ENCODE measurements at places on chromosomes 7 and 10.

- no peak for DNase-seq
Measured at GRCh38 chr10:12907656-12908055, 93.9 kb downstream of the CCDC3 start.

DNA sequence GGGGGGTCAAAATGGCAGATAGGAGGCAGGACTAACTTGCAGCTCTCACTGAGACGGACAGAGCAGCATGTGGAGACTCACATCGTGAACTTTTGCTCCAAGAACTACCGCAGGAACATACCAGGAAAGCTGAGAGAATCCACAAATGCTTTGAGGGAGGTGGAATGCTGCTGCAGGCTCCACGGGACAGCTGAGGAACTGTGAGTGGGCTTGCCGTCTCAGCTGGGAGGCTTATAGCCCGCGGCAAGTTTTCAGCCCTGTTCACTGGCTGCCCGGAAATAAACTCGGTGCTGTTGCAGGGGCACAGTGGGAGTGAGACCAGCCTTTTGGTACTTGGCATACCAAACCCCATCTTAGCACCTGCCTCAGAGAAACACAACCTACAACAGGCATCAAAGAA, 19.1 kb upstream of the WDR11 start:
- DNase-seq = no peak

DNA sequence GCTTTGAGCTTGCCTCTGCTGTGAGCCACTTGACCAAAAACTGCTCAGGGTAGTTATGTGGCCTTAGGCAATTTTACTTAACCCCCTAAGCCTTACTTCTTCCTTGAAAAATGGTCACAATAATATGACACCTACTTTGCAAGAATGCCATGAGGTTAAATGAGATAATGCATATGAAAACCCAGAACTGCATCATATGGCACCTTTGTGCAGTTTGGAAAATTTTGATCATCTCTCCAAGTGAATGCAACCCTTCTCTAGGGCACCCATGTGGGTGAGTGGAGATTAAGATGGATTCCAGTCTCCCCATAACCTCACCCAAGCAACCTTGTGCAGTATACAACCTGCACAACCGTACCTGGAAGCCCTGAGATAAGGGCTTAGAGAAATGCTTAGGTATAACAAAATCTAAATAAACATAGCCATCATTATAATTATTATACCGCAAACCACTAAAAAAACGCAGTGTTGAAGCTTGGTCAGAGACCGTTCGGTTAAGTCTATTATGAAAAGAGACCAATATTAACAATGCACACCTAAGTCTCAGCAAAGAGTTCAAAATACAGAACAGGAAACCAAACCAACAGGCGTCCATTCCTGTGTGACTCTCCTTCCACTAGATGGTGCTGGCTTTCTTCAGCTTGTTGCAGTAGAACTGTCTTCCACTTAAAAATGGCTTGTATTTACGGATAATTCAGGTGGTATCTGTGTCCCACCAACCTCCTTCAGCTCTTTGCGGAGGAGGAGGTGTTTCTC, 21.0 kb upstream of the ASB15 start:
- DNase-seq = peak; percentile 9

DNA sequence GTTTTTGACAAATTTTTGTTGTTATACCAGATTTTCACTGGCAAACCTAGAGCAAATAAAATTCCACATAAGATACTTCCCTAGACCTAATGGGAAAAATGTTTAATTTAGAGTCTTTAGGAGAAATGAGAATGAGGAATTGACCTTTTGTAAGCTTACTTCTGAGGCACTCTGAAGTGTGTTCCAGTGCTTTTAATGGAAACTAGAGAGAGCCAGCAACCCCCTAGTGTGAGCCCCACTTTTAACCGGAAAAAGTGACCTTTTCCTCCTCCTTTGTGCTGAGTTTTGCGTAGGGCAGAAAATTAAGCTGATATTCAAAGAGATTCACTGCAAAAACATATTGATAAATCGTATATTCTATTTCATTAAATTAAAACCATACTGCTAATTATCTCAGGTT, 5.2 kb downstream of the IKZF1 start:
- DNase-seq = no peak

DNA sequence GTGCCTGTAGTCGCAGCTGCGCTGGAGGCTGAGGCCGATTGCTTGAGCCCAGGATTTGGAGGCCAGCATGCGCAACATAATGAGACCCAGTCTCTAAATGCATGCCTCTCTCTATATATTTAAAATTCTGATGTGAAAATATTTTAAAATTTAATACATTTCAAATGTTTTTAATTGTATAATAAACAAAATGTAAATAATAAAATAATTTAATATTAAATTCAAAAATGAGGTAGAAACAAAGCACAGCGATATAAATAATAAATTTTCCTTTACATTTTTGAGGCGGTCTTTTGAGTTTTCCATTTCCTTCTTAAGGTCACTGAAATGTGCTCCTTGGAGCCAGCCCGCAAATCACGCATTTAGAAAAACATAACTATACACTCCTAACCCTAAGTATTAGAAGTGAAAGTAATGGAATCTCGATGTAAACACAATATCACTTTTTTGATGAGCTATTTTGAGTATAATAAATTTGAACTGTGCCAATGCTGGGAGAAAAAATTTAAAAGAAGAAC, 523 bp upstream of the CDK1 start:
- no peak for DNase-seq

GRCh38 chr7:140455743-140456142, 23.6 kb downstream of the MKRN1 start:
- DNase-seq = no peak

- no peak for DNase-seq
Measured at GRCh38 chr10:51877636-51878035, 178.2 kb upstream of the CSTF2T start.

GRCh38 chr7:107643938-107644308, 16.7 kb upstream of the SLC26A4 start:
- DNase-seq = no peak

DNA sequence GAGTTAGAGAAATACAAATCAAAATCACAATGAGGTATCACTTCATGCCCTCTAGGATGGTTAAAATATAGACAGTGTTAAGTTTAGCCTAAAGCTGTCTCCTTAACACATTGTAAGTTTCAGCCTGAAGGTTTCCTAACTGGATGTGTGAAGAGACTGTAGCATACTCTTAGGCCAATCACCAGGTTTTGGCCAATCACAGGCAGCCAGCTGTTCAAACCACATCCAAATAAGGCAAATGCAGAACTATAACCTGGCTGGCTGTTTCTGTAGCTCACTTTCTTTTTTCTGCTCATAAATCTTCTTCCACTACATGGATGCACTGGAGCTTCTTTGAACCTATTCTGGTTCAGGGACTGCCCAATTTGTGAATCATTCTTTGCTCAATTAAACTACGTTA, 19.7 kb downstream of the ESYT2 start:
- DNase-seq = no peak

DNA sequence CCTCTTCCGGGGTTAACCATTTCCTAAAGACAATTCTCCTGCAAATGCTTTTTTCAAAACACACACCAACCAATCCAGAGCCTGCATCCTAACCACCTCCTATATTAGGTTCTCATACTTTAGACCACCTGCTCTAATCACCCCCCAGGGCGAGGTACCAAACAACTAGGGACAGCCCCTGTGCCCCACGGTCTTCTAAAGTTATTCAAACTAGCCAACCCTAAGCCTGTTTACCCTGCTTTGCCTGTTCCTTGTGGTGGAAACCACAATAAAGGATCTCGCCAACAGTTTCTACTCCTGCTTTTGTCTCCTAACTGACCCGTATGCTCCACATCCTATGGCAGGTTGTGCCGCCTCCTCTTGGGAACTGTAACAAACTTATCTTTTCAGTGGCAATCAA, 21.1 kb downstream of the SP4 start:
- DNase-seq = no peak

DNA sequence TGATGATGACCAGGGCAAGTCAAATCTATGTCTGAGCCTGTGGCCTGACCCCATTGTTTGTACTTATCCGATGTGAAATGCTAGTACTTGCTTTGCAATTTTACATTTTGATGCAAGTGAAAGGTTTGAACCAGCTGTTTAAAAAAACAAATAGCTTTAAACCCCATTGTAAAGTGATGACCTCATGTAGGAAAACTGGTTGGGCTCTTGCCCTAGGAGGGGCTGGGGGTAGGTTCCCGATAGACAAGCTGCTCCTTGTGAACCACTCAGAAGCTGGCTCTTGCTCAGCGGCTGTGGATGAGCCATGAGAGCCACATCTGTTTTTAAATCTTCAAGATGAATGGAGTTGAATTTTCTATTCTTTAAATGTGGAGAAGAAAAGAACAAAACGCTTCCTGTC, 185.3 kb downstream of the WDR11 start:
- DNase-seq = no peak

GRCh38 chr7:469563-469961, 50.1 kb downstream of the PDGFA start:
- no peak for DNase-seq

DNA sequence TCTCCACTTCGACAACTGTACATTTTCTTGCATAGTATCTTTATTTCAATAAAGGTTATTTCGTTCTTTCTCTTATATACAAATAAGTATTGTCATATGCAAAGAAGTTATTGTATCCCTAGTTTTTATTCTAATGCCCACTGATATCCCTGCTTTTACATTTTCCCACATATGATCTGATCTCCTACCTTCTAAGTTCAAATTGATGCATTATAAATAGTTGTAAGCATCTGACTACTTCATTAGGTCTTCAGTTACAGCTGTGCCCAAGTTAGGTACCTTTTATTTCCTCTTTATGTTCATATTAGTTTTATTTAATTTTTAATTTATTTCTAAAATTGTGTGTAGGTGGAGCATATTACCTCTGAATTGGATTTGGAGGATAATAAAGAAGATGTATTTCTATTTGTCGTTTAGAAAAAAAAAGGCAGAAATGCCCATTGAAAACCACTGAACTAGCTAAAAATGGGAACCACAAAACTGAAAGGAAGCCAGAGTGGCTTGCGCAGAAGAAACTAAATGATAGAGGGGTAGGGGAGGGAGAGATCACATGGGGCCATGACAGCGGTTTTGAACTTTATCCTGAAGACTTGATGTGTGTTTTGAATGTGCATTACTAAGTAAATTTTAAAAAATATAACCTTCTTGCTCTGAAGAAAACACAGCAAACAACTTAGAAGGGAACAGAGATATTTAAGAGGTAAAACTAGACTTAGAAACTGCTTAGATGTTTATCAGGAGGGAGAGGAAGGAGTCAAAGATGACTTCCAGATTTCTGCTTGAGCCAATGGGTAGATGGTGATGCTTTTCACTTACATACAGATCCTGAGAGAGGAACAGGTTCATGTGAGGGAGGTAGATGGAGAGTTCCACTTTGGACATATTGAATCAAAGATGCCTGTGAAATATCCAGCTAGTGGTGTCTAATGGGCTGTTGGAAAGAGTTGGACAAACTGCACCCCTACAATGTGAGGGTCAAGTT, 9.3 kb upstream of the ZC3HAV1L start:
- no peak for DNase-seq

- no peak for DNase-seq
Measured at GRCh38 chr7:151896086-151896485, 19.2 kb upstream of the PRKAG2 start.

DNA sequence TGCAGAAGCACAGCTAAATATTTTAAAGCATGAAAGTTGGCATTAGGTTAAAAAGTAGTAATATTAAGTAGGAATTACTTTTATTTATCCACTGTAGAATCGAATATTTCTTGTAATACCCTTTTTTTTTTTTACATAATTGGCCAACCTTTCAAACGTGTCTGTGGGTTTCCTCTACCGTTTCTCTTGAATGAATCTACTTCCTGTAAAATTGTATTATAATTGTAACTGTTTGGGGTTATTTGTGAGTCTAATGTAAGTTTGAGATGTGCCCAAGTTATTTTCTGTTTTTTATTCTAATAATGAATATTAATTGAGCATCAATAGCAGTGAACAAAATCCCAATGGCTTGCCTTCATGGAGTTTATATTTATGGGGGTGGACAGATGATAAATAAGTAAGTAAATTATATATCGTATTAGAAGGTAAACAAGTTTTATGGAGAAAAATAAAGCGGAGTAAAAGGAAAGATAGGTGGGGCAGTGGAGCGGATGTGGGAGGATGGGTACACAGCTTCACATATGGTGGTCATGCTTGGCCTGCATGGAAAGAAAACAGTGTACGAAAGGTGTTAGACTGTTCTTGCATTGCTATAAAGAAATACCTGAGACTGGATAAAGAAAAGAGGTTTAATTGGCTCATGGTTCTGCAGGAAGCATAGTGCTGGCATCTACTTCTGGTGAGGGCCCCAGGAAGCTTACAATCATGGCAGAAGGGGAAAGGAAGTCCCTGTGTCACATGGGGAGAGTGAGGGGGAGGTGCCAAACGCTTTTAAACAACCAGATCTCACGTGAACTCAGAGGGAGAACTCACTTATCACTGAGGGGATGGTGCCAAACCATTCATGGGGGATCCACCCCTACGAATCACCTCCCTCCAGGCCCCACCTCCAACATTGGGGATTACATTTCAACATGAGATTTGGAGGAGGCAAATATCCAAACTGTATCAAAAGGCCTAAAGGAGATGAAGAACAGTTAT, 5.4 kb downstream of the TSPAN13 start:
- DNase-seq = no peak

All from NCI-H524 treated with DMSO at 0.1 percent for 48 hours (cell line).